GM12891 (cell line): ENCODE measurements at places on chromosomes 12 and 14.

GRCh38 chr12:53709671-53710070 is 17.6 kb downstream of the CALCOCO1 start:
- DNase-seq = no peak

- DNase-seq = no peak
These were observed 48.2 kb upstream of the PLXNC1 start for GRCh38 chr12:94100211-94100627.

- no peak for DNase-seq
These were observed 121.9 kb downstream of the SYT10 start for GRCh38 chr12:33317746-33318145.

- no peak for DNase-seq
These were observed 90.6 kb downstream of the VCPKMT start for GRCh38 chr14:50025776-50026175.

DNA sequence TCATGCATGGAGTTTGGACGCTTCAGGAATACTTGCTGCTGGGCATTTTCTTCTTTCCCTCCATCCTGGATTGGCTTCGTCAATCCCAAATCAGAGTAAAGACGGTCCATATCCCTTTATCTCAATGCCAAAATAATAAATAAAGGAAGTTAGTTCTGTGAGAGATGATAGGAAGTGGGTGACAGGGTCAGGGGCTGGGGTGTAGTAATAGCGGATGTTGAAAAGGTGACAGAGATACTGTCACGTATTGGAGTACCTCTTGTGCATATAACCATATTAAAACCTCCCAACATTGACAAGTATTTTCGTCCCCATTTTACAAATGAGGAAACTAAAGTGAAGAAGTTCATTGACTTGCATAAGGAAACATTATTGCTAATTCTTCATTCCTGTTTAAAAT is 12.4 kb downstream of the MAGOHB start:
- no peak for DNase-seq

DNA sequence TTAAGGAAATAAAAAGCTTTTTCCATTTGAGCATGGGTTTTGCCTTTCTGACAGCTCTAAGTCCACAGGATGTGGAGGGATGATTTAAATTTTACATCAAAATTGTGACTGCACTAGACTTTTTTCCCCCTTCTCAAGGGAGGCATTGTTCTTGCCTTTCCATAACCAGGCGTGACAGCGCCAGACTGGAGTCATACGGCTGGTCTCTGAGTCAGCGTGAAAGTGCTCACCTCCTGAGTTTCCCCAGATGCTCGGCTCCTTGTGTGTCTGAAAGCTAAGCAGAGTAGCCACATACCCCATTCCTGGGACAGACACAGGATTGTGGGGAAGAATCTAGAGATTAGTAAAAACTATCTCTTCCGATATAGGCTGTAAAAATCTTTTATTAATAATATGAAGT is 43.1 kb downstream of the SOX5 start:
- no peak for DNase-seq

DNA sequence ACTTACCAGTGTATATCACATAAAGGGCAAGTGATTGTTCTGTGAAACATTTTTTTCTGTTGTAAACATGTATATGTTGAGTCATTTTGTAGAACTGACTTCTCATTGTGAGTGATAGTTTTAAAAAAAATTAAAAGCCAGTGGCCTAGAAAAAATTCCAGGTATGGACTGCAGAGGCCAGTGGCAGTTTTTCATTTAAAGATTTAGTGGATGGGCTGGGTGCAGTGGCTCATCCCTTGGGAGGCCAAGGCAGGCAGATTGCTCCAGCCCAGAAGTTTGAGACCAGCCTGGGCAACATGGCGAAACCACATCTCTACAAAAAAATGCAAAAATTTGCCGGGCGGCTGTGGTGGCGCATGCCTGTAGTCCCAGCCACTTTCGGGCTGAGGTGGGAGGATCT is 84.7 kb upstream of the MDM1 start:
- no peak for DNase-seq

GRCh38 chr12:62839869-62840660 is 94.9 kb downstream of the PPM1H start:
- DNase-seq = no peak

GRCh38 chr12:56885316-56885715 is 48.9 kb downstream of the SDR9C7 start:
- DNase-seq = no peak

- DNase-seq = no peak
These were observed 380.1 kb downstream of the NOVA1 start for GRCh38 chr14:26217778-26218177.

DNA sequence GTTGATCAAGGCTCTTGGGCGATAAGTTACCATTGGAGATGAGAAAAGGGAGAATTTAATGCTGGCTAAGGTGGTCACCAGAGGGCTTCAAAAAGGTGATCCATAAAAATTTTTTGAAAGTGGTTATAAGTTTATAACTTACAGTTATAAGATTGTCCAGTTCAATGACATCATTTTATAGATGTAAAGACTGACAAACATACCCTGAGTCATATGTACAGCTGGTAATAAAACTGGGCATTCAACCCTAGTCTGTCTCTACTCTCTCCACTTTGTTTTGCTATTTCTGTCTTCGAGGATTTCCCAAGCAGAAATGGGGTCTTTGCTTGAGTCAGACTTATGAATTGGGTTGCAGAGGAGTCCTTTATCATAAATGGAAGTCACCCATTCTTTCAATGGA is 454.0 kb downstream of the SOX5 start:
- DNase-seq = no peak

- no peak for DNase-seq
These were observed 98.3 kb downstream of the INSM2 start for GRCh38 chr14:35632271-35632670.

- DNase-seq = no peak
These were observed 26.0 kb downstream of the PELI2 start for GRCh38 chr14:56144176-56144575.

- no peak for DNase-seq
These were observed 37.5 kb upstream of the DDX11 start for GRCh38 chr12:31035967-31036665.

DNA sequence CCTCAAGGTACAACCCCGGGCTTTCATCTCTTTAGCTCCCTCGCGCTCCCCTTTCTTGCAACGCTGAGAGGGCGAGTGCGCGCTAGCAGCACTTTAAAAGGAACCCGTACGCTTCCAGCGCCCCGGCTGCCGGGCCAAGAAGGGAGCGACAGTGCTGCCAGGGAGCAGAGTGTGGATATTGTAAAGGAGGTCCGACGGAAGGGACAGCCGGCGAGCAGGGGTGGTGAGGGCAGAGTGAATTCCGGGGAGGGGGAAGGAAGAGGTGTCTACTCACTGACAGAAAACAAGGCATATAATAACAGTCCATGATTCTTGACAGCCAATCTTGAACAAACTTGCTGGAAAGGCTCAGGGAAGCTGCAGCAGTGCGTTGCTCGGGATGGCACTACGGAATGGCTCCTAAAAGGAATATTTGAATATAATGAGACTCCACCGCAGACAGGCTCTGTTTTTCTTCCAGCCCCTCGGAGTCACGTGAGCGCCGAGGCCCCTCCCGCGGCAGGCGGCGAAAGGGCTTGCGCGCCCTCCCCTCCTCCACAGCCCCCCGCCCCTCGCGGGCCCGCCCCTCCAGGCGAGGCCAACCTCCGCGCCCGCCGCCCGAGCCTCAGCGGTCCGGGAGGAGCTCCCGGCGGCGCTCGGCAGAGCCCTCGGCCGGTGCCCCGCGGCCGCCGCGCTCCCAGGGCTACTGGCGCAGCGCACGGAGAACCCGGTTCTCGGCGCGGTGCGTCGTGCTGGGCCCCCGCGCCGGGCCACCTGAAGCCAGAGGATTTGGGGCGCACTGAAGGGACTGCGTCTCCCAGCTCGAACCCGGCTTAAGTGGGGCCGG is 3.4 kb downstream of the BMP4 start:
- DNase-seq = no peak

DNA sequence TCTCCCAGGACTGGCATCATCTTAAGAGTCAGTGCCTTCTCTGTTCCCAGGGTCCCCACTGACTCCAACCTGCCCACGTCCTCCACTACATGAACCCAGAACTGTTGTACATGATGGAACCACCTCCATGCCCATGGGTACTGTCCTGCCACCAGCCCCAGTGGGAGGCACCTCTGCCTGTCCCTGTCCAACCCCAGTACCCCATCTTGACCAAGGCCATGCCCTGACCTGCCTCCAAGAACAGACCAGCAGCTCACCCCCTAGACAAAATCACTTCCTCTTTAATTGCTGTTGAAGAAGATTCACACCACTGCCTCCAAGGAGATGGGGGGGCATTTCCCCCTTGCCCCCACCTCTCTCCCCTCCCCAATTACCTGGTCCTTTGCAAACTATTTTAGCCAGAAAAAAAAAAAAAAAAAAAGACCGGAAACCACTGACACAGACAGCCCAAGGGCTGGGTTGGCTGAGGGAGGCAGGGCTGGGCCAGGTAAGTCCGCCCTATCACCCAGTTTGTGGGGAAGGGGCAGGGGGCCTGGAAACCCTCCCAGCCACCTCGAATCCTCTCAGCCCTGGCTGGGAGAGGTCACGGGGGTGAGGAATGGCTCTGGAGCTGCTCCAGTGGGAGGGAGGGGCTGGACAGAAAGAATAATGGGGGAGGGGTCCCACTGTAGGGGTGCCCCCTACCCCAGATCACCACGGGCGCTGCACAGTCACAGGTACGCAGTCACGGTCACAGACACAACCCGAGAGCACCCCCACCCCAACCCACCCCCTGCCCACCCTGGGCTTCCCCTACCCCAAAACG is 13.4 kb downstream of the AGAP2 start:
- DNase-seq = peak; percentile 15

GRCh38 chr12:56451147-56451546 is 1.9 kb upstream of the TIMELESS start:
- no peak for DNase-seq

DNA sequence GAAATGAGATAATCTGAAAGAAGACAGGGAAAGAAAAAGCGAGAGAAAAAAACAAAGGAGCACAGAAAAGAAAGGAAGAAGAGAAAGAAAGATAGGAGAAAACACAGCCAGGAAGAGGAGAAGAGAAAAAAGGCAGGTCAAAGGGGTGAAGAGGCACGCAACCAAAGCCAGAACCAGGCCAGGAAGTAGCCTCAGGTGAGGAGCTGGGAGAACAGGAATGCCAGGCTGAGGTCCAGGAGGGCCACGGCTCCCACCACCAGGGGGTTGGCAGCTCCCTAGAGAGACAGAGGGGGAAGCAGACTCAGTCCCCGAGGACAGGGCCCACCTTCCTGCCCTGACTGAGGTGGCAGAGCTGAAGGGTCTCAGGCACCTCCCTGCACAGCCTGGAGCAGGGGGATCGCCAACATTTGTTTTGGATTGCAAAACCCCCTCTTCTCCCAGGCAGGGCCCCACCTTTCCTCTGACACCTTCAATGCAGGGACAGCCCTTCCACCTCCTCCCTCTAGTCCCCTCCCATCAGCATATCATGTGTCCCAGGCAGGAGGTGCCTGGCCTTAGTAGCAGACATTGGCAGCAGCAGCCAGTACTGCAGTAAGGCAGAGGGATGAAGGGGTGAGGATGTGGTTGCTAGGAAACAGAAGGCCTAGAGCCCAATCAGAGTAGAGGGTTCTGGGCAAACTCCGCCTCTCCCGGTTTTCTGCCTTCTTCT is 2.0 kb upstream of the AP1G2 start:
- no peak for DNase-seq

- no peak for DNase-seq
These were observed 20.6 kb downstream of the SPX start for GRCh38 chr12:21546716-21547115.

GRCh38 chr12:92107621-92108131 is 38.0 kb downstream of the BTG1 start:
- DNase-seq = no peak

DNA sequence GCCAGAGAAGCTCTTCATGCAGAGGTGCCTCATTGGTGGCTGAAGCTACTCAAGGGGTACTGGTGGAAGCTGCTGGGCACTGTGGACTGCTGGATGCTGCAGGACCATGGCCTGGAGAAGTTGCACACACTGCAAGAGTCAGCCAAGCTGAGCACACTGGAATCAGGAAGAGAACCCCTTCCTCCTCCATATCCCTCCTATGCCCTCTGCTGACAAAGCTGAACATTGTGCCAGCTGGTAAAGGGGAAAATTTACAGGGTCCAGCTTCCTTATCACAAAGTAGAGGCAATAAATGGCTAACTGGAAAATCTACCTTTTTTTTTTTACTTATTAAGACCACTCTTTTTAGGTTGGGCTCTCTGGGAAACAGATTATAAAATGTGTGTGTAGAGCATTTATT is 6.5 kb downstream of the CCDC175 start:
- DNase-seq = no peak

GRCh38 chr12:105325117-105325516 is 5.4 kb upstream of the C12orf75 start:
- DNase-seq = no peak

GRCh38 chr12:83656004-83656403 is 969.3 kb downstream of the TMTC2 start:
- DNase-seq = no peak

GRCh38 chr12:122437656-122438121 is 15.2 kb upstream of the CLIP1 start:
- no peak for DNase-seq

DNA sequence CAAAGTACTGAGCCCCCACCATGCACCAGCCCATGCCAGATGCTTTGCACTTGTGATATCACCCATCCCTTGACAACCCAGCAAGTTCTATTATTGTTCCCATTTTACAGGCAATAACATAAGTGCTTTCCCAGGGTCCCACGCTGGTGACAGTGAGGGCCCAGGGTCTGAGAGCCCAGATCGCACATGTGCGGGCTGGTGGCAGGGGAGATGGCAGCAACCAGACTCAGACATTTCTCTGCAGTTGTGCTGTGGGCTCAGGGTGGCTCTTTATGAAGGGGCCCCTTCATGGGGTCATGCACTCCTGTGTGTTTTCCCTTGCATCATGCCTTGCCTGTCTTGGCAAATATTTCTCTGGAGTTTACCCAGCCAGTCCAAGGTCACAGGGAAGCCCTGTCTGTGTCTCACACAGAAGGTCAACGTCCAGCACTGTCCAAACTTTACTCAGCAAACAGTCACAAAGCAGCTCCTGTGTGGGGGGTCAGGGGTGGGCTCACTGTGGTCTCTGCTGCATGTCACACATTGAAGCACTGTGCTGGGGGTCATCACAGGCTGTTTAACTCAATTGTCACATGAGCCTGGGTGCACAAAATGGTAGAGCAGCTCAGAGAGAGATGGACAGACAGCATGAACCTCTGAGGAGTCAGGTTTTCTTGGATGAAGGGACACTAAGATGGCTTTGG is 12.7 kb downstream of the SERPINA5 start:
- no peak for DNase-seq

DNA sequence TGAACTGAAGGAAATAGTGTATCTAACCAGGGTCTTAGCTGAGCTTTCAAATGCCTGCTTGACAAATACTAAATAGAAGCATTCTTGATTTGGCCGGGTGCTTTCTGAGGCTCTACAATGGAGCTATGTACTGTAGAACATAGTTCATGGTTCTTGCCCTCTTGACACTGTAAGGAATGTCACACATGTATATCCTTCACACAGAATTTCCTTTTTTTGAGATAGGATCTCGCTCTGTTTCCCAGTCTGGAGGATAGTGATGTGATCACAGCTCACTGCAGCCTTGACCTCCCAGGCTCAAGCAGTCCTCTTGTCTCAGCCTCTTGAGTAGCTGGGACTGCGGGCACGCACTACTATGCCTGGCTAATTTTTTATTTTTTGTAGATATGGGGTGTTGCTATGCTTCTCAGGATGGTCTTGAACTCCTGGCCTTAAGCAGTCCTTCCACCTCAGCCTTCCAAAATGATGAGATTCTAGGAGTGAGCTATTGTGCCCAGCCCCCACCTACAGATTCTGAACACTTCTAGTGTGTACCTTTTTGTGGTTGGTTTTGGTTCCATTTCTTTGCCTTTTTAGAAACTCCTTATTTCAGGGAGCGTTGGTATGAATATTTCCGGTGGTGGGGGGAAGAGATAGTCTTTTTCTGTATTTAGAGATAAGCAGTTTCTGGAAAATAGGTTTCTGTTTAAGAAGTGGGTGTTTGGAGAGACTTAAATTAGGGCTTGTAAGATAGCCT is 4.2 kb downstream of the MLXIP start:
- DNase-seq = no peak
